Stimulated activated CD8-positive, alpha-beta memory T cell treated with anti-CD3 and anti-CD28 coated beads, Interleukin-2, amount 100 ng/mL, for 1 hour (primary cell): ENCODE measurements at places on chromosomes 12 and 14.

DNA sequence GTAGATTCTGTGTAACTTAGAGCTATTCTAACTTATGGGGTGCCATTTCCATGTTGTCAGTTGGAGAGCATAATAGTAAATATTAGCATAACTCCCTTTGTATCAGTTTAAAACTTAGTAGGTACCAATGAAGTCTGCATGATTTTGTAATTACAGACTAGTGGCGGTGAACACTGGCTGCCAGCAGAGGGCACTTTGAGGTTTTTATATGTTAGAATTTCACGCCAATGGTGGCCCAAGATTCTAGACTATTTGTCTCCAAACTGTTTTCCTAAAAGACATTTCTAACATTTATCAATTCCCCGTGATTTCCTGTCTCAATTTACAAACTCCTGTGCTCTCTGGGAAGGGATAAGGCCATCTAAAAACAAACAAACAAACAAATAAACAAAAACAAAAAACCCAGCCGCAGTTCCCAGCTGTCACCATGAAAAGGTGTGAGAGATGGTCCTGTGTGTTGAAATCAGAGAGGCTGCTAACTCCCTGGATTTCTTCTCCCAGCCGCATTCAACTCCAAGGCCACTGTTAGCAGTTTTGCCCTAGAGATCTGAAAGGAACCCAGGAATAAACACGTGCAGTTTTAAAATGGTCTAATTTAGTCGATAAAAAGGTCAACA is 57.6 kb downstream of the BRMS1L start:
- no peak for DNase-seq

GRCh38 chr14:69695322-69696203 is 71.4 kb upstream of the SRSF5 start:
- DNase-seq = no peak

- DNase-seq = no peak
These were observed 202.6 kb upstream of the AVPR1A start for GRCh38 chr12:63353559-63353958.

- DNase-seq = no peak
These were observed 904 bp upstream of the FAM177A1 start for GRCh38 chr14:35044939-35045797.

DNA sequence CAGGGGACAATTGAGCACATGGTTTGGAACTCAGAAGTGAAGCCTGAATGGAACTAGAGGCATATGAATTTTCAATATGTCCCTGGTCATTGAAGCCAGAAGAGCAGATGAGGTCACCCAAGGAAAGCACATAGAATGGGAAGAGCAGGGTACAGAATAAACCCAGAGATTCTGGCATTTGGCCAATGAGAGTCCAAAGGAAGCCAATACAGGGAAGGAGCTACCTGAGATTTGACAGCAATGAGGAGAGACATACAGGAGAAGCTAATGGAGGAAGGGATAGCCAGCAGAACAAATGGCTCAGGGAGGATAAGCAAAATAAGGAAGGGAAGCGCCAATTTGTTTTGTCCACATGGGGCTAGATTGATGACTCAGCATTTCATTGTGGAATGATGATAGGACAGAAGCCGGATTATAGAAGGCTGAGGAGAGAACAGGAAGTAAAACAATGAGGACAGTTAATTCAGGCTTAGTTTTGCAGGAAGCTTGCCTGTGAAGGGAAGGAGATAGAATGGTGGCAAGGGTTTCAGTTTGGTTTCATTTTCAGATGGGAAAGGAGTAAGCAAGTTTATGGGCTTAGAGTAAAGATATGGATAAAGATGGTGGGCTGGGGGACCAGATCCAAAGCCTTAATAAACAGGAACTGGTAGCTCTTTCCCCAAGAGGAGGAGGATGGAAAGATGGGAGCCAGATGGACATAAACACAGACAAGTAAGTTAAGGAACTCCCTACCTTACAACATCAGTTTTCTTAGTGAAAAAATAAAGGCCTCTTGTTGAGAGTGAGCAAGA is 3.2 kb upstream of the SPTSSA start:
- no peak for DNase-seq

DNA sequence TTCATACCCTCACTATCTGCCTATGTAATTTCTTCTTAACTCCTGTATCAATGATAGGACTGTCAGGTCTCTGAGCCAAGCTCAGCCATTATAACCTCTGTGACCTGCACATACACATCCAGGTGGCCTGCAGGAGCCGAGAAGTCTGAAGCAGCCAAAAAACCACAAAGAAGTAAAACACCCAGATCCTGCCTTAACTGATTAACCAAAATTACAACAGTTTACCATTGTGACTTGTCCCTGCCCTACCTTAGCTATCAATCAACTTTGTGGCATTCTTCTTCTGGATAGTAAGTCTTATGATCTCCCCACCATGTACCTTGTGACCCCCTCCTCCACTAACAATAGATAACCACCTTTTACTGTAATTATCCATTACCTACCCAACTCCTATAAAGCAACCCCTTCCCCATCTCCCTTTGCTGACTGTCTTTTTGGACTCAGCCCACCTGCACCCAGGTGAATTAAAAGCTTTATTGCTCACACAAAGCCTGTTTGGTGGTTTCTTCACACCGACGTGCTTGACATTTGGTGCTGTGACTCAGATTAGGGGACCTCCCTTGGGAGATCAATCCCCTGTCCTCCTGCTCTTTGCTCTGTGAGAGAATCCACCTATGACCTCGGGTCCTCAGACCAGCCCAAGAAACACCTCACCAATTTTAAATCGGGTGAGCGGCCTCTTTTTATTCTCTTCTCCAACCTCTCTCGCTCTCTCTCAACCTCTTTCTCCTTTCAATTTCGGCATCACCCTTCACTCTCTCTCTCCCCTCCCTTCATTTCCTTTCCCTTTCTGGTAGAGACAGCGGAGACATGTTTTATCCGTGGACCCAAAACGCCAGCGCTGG is 11.5 kb upstream of the LGMN start:
- no peak for DNase-seq

DNA sequence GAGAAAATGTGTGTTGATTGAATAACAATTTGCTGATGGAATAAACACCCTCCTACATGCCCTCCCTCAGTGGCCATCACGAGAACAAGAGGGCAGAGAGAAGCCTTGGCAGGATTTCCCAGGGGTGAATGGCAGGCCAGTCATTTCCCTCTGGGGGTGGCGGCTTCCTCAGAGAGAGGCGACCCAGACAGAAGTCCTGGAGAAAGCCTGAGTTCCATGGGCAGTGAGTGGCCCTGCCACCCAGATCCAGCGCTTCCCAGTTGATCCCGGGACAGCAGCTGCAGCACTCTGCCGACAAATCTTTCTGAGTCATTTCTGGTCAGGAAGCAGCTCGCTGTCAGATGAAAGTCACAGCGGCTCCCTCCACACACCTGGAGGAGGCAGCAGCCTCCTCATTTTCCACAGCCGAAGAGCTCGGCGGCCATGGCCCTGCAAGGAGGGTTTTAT is 123.0 kb downstream of the SCARB1 start:
- DNase-seq = no peak

- DNase-seq = no peak
These were observed 5.2 kb upstream of the ACADS start for GRCh38 chr12:120720234-120720986.

- DNase-seq = no peak
These were observed 85.2 kb upstream of the ZFP36L1 start for GRCh38 chr14:68877993-68878575.

GRCh38 chr14:51576117-51576430 is 75.6 kb upstream of the FRMD6 start:
- DNase-seq = no peak

- DNase-seq = no peak
These were observed 8.8 kb downstream of the RASSF3 start for GRCh38 chr12:64618953-64619590.

- no peak for DNase-seq
These were observed 216.7 kb upstream of the SFSWAP start for GRCh38 chr12:131494216-131494615.

- DNase-seq = no peak
These were observed 304.7 kb upstream of the TMEM132C start for GRCh38 chr12:127962303-127962702.

GRCh38 chr12:40832668-40833067 is 140.4 kb downstream of the CNTN1 start:
- DNase-seq = no peak

DNA sequence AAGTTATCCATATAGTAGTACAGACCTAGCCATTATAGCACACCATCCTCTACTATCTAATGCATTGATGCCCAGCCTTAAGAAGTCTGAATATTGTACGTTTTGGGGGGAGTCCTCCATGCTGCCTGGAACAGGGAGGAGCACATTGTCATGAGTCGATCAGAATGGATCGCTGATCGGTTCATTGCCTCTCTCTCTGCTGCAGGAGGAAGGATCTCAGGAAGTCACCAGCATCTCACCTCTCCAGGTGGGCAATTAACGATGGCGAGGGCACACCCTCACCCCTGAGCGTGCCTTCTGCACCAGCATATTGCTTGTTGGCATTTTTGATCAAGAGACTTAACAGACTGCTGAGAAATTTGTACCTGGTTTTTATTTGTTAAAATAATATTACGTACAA is 11.5 kb downstream of the CCND2 start:
- DNase-seq = no peak

- no peak for DNase-seq
These were observed 467.1 kb upstream of the MGAT4C start for GRCh38 chr12:86723326-86723725.

- DNase-seq = no peak
These were observed 72.0 kb upstream of the BBS10 start for GRCh38 chr12:76420222-76420621.

- no peak for DNase-seq
These were observed 258.1 kb downstream of the PCNX1 start for GRCh38 chr14:71165121-71166031.

DNA sequence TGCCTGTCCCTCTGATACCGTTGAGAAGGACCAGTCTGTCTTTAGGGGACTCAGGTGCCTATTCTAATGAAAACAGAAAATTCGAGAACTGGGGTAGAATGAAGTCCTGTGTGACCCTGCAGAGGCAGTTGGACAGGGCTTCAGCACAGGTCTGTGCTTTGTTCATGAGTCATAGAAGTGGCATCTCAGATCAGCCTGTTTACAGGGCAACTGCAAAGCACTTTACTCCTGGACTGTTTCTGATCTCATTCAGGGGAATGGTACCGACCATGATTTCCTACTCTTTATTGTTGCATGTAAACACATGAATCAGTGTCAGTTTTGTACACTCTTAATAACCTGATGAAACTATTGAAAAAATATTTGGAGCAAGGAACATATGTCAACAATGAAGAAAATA is 1517.0 kb downstream of the AACS start:
- DNase-seq = no peak

DNA sequence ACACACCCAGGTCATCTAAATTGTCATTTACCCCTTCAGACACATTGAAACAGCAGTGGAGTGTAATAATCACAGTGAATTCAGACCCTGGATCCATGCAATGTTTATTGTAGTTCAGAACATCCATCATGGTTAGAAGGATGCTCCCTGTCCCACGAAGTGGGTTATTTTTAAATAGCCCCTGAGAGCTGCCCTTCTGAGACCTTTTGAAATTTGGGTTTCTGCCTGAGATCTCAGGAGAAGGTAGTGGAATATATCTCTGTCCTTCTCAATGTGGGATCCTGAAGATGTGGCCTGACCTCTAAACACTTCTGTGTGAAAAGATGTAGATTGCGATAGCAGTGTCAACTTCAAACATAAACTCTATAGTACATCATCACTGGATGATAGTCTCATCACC is 1080.6 kb downstream of the TMEM121 start:
- no peak for DNase-seq

GRCh38 chr12:94062796-94063635 is 85.4 kb upstream of the PLXNC1 start:
- no peak for DNase-seq

GRCh38 chr12:68406134-68406576 is 74.0 kb upstream of the MDM1 start:
- DNase-seq = no peak

GRCh38 chr14:24411443-24412389 is 12.9 kb downstream of the NYNRIN start:
- no peak for DNase-seq

- no peak for DNase-seq
These were observed 82.1 kb downstream of the ZNF664 start for GRCh38 chr12:124055066-124055465.

- DNase-seq = no peak
These were observed 106.8 kb downstream of the LGR5 start for GRCh38 chr12:71546322-71546861.

DNA sequence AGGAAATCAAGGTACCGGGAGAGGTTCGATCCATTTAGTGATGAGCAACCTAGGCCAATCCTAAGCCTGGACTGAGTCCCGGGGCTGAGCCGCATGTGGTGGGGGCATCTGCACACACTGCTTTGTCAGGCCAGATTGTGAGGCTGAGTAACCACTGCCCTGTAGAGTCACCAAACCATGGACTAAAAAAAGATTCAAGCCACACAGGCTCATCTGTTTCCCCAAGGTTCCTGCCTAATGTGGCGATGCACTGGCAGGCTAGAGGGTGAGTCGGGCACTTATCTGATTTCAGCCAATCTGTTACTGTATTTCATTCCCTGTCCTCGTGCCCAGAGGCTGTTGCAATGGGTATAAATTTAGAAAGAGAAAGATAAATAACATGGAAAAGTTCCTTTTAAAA is 140.8 kb downstream of the TTC7B start:
- DNase-seq = no peak

- DNase-seq = no peak
These were observed 17.1 kb upstream of the SLC6A12 start for GRCh38 chr12:230925-231671.

DNA sequence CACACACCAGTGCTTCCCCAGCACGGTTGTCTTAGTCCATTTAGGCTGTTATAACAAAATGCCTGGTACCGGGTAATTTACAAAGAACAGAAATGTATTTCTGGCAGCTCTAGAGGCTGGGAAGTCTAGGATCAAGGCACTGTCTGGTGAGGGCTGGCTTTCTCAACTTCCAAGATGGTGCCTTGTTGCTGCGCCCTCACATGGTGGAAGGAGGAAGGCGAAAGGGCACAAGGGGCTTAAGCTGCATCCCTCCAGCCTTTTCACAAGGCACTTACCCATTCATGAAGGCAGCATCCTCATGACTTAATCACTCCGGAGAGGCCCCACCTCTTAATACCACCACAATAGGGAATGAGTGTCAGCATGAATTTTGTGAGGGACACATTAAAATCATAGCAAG is 155.5 kb downstream of the SLC15A5 start:
- DNase-seq = no peak

DNA sequence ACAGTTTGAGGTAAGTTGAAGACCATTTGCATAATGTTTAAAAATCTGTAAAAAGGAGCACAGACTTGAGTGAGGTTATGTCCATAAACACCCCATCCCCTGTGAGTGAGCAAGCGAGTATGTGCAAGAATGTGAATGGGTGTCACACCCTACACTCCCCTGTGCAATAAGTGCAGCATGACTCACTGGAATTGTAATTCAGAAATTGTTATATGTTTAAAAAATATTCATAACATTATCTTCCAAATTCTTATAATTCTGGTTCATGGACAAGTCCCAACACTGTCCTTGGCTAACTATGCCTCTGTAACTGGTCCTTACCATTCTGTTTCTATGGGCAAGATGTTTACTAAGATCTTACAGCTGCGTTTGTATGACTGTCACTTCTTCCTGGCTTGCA is 207.8 kb upstream of the FAR2 start:
- DNase-seq = no peak

GRCh38 chr14:37253905-37254304 is 56.2 kb downstream of the MIPOL1 start:
- no peak for DNase-seq
